Activated CD4-positive, alpha-beta T cell treated with anti-CD3 and anti-CD28 coated beads for 48 hours (primary cell): ENCODE measurements at places on chromosomes 2 and 18.

DNA sequence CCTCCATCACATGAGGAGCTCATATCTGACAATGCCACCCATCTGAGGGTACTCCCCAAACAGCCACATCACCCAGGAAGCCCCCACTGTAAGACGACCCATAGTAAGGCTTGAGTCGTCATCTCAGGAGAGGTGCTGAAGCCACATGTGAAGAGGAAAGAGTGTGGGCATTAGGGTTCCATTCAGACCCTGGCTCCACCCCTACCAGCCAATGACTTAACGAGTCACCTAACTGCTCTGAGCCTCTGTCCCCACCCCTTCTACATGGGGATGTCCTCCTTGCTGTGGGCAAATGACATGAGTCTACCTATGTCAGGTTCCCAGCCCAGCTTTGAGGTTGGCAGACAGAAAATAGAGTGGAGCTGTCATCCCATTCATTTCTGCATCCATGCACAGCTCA lies 46.3 kb downstream of the C1QL2 start:
- DNase-seq = no peak

DNA sequence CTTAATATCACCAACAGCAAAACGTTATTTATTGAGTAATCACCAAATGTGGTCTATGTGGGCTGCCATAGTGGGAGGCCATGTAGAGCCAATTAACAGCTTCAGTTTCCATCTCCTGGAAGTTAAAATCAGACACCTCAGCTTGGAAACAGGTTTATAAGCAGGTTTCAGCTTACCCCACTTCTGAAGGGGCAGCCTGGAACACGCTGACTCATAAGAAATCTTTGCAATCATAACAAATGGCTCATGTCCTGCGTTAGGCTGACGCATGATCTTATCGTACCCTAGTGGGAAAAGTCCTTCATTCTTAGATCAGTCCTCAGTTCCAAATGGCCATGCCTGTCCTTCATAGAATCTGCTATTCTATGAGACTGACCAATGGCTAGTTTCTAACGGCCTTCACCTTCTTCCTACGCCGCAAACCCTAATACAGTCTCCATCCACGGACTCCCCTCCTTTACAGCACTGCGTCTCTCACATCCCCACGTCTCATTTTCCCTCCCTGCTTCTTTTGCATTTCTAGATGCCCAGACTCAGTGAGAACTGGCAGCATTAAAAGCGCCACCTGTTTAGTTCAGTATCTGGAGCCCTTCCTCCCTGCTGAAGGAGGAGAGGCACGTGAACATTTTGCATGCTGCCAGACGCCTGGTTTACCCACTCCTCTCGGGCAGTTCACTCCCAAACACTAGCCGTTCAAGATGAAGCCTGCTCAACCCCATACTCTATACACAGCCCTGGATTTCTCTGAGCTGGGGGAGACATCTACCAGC lies 24.2 kb upstream of the BZW1 start:
- peak; percentile 43 for DNase-seq

DNA sequence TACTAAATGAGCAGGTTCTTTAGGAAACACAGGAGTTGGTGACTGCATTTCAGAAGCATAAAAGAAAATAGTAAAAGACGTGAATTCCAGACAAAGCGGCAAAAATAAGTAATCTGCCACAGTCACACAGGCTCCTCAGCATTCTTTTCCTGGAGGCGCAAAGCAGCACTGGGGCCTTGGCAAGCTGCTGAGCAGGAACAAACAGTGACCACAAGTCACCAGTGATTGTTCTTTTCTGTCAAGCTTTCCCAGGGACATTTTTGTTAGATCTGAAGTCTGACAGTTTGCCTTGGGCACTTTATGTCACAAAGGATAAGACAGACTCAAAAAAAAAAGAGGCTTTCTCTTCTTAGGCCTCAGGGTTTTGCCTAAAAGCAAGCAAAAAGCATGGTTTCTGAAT lies 216.2 kb downstream of the CDH20 start:
- DNase-seq = no peak

- no peak for DNase-seq
Measured at GRCh38 chr2:46053564-46053963, 243.6 kb upstream of the EPAS1 start.

GRCh38 chr2:11582862-11583752 lies 49.3 kb downstream of the GREB1 start:
- DNase-seq = peak; percentile 80

- no peak for DNase-seq
Measured at GRCh38 chr18:25052511-25052921, 299.4 kb downstream of the ZNF521 start.

DNA sequence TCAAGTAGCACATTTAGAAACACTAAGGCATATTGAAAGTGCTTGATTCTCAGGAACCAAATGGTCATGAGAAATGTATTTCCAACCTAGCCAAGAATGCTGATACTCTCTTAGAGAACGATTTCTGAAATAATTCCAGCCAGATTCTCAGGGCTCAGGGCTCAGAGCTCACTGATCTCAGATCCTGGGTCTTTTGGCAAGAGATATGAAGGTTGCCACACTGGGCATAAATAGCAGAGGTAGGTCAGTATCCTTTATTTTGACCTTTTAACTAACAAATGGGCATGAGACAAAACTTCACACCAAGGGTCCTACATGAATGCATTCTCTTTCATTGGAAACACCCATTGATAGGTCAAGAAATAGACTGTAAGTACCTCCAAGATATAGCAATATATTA lies 364.1 kb downstream of the ALK start:
- no peak for DNase-seq

- no peak for DNase-seq
Measured at GRCh38 chr18:399631-400135, 100.8 kb downstream of the COLEC12 start.

DNA sequence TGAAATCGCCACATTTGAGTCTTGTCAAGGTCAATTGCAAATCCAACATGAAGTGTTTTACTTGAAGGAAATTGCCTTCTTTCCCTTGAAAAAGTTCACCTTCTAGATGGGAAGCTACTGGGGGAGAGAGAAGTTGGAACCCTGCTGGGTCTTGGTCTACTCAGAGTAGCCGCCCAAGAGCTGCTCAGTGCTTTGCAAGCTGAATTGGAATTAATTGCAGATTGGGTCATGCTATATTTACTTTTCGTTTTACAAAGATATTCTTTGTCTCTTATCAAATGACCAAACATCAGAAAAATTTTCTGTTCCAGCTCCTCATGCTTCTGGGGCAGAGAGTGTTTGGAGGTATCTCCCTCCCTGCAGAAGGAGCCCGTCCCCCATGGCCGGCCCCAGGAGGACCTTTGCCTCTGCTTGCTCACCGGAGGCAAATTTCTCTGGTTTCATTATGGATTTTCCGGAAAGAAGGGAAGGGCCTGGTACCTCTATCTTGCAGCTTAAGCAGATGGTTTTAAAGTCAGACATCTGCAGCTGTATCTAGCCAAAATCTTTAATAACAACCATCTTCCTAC lies 289.7 kb downstream of the MYT1L start:
- DNase-seq = no peak

DNA sequence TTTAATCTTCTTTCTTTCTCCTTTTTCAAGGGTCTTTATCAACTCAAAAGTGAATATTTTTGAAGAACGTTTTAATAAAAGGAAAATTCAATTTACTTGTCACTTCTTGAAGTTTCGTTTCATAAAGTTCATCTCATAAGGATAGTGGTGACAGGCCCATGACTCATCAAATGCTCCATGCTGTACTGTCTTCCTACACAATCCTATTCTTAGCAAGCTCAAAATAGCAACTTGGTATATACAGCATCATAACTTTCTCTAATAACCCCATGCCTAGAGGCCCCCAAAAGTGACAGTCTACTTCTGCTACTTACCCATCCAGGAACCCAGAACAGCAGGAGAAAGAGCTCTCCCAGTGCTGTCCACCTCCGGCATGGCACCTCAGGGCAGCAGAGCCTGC lies 7.7 kb downstream of the FBXO15 start:
- peak; percentile 67 for DNase-seq

DNA sequence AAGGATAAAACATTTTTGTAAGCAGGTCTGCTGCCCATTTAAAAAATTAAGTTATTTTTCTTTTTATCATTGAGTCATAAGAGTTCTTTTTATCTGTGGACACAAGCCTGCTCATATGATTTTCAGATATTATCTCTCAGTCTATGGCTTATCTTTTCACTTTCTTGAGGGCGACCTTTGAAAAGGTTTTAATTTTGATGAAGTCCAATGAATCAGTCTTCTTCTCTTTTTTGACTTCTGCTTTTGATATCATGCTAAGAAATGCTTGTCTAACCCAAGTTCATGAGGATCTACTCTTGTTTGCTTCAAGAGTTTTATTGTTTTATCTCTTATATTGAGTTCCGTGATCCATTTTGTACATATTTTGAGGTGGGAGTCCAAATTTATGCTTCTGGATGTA lies 36.5 kb downstream of the PSMD14 start:
- DNase-seq = no peak

- peak; percentile 38 for DNase-seq
Measured at GRCh38 chr2:219045937-219046550, 4.7 kb upstream of the CFAP65 start.

- DNase-seq = no peak
Measured at GRCh38 chr2:1739961-1740715, 4.2 kb downstream of the PXDN start.

- DNase-seq = no peak
Measured at GRCh38 chr2:191994749-191995148, 147.9 kb upstream of the CAVIN2 start.

DNA sequence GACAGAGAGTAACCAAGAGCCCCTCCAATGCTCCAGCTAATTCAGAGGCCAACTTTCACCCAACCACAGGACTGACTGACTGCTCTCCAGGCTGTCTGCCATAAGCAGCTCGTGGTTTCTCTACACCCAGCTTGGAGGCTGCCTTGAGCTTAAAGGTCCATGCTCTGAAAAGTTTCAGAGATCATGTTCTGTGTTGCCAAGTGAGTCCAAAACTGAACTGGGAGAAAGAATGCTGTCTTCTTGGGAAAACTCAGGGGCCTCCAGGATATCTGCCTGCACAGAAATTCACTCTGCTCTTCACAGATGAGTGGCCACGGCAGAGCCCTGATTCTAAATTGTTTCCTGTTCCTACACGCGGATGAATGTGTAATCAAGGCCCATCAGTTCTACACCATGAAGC lies 51.1 kb downstream of the LPIN2 start:
- peak; percentile 57 for DNase-seq

DNA sequence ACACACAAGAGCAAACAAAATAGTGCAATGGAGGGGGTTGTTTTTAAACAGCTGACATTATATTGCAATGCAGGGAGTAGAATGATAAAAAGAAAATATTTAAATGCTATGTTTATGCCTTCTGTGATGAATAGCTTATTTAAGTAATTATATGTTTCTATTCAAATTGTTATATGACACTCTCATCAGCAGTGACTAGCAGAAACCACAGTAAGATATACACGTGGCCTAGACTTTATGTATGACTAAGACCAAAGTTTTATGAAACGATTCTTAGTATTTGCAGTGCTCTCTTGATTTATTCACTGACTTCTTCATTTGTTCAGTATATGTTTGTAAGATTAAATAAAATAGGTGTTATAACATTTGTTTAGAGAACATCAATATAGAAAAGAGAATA lies 26.1 kb upstream of the C1D start:
- DNase-seq = no peak

GRCh38 chr2:68487773-68488355 lies 20.5 kb downstream of the APLF start:
- DNase-seq = no peak

DNA sequence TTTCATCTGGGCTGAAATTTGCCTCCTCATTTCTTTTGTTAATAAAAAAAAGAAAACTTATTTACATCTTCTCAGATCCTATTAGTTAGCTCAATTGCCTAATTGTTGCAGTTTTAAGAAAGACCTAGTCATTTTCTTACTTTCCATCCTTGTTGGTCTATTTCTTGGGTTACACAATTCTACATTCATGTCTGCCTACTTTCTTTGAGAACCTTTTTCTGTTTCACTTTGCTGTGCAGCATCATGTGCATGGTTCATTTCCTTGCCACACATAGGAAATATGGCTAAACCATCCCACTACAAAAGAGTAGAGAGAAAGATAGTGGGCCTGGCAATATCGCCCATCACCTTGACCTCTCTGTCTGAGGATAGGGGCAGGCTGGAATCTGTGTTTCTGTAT lies 780.7 kb upstream of the FANCL start:
- DNase-seq = no peak

- DNase-seq = peak; percentile 17
Measured at GRCh38 chr18:76494231-76495005, 624 bp downstream of the ZNF516 start.
